ENCODE measurements at places on chromosomes 2 and 18.

DNA sequence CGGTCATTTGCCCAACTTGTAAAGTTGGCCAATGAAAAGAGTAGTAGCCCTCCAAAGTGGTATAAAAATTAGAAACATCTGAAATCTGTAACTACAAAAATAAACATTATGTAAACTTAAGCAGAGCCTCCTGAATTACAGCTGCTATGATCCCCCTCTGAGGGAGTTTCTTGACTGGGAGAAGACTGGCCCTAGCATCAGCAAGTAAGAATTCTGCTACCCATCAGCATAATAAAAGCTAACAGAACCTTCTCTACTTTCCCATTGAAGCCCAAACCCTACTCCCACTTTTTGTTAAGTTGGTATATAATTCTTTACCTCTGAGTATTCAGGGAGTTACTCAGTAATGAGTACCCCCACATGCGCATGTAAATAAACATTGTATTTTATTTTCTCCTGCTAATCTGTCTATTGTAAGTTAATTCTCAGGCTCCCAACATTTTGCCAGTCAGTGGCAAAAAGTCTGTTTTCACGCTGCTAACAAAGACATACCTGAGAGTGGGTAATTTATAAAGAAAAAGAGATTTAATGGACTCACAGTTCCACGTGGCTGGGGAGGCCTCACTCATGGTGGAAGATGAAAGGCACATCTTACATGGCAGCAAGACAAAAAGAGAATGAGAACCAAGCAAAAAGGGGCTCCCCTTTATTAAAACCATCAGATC, 71.3 kb downstream of the MYL12B start:
- DNase-seq = no peak

DNA sequence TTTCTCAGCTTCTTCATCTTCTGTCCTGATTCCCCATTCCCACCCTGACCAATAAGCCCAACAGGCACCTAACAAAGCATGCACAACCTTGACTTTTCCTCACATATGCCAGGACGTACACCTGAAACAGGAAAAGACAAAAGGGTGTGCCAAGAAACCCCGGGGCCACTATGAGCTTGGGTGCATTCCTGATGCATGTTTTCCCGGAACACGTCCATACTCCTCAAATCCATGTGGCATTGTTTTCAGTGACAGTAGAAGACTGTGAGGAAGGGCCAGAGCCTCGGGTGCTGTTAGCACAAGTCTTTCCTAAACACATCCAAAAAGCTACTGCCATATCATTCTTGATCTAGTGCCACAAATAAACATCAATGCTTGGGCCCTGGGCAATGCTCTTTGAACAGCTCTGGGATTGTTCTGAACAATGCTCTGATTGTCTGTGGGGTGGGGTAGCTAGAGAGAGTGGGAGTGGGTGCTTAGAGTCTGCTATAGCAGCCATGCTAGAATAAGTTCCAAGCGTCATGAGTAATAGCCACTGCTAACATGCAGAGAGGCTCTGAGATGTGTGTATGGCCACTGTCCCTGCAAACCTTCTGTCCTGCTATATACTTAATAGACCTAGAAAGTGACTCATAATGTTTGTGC, 181.7 kb upstream of the CRIM1 start:
- DNase-seq = no peak

- DNase-seq = no peak
Measured at GRCh38 chr2:10045561-10046355, 2.4 kb downstream of the KLF11 start.

GRCh38 chr18:36590621-36591580, 237.9 kb downstream of the TPGS2 start:
- DNase-seq = no peak

DNA sequence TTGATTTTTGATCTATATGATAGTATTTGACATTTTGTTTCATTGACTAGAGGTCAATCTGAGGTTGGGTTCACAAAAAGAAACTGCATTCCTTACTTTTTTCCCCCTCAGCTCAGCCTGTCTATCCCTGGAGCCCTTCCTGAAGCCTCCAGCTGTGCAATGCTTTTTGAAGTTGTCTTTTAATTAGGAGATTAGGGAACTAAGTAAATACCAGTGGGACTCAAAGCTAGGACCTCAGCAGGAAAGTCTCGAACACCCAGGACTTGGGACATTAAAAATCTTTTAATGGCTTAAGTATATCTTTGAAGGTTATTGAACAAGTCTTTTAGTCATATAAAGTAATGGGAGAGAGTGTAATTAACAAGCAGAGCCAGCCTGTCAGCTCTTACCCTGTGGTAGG, 220.2 kb downstream of the PDE11A start:
- DNase-seq = no peak

- DNase-seq = no peak
Measured at GRCh38 chr18:965921-966758, 61.5 kb downstream of the ADCYAP1 start.

- no peak for DNase-seq
Measured at GRCh38 chr2:130165293-130166016, 15.9 kb downstream of the SMPD4 start.

DNA sequence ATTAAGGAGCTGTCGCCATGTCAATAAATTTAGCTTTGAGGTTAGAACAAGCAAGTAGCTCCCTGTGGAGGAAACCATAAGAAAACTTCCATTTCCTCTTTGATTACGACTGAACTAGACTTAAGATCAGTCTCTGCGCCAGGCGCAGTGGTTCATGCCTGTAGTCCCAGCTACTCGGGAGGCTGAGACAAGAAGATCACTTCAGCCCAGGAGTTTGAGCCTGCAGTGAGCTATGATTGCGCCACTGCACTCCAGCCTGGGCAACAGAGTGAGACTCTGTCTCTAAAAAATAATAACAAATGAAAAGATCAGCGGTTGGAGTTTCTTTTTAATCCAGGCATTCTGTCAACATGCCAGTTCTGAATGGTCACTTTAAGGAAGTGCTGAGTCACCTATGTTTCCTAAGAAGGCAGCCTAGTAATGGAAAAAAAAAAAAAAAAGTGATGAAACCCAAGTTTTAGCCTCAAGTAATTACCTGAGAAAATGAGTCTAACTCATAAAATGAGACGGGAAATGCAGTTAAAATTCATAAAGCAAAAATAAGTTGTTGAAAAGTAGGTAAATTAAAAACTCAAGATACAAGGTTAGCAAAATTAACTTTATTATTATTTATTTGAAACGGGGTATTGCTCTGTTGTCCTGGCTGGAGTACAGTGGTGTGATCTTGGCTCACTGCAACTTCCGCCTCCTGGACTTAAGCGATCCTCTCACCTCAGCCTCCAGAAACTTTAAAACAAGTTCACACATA, 10.2 kb downstream of the C18orf32 start:
- DNase-seq = no peak

DNA sequence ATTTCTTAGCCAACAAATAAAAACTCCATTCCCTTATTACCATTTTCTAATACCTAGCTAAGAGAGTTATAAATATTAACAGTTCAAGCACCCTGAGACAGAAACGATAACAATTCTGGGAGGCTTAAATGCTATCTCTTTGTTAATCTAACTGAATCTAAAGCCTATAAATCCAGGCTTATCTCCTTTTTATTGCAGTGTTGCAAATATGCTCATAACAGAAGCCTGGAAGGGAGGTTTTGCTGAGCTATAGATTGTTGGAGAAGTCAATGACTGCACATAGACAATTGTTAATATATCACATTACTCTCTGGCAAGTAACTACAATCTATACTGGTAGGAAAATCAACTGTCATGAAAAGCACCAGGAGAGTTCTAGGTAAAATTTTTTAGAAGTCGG, 30.2 kb downstream of the ATF2 start:
- DNase-seq = no peak

Data from NCI-H226 (cell line).